ENCODE measurements at places on chromosomes 6 and 20.

- DNase-seq: no peak
Observed at GRCh38 chr6:16592223-16592911, 168.9 kb downstream of the ATXN1 start.

- DNase-seq: no peak
Observed at GRCh38 chr6:39493174-39493573, 170.7 kb upstream of the KCNK16 start.

GRCh38 chr20:22070610-22071058 is 365.2 kb downstream of the PAX1 start:
- no peak for DNase-seq

- DNase-seq: peak; percentile 57
Observed at GRCh38 chr6:118705544-118706491, 54.4 kb upstream of the CEP85L start.

- no peak for DNase-seq
Observed at GRCh38 chr6:33731751-33732282, 14.9 kb downstream of the IP6K3 start.

GRCh38 chr6:52663120-52663935 is 7.6 kb upstream of the TMEM14A start:
- DNase-seq: peak; percentile 71

GRCh38 chr20:4585104-4585753 is 136.5 kb upstream of the PRND start:
- DNase-seq: no peak
